ENCODE measurements at places on chromosomes 6 and 20.

DNA sequence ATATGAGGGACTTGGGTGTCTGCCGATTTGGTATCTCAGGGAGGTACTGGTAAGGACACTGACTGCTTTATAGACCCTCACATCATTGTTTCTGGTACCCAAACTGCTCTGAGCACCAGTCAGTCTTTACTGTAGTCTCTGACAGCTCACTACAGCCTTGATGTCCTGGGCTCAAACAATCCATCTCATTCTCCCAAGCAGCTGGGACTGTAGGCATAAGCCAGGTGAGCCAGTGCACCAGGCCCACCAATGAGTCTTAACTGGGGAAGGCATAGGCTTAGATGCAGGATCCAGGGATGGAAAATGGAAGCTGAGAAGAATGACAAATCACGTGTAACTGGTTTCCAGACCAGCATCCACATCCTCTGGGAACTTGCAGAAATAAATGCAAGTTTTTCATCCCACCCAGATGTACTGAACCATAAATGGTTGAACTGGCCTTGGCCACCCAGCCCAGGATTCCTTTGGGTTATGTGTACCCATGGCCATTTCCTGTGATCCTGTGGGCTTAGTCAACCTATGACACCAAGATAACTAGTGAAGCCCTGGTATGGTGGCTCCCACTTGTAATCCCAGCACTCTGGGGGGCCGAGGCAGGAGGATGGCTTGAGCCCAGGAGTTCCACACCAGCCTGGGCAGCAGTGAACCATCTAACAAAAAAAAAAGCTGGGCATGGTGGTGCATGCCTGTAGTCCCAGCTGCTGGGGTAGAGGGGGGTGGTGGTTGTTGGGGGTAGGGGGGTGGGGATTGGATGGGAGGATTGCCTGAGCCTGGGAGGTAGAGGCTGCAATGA is 5.8 kb downstream of the TUBB start:
- no peak for DNase-seq

DNA sequence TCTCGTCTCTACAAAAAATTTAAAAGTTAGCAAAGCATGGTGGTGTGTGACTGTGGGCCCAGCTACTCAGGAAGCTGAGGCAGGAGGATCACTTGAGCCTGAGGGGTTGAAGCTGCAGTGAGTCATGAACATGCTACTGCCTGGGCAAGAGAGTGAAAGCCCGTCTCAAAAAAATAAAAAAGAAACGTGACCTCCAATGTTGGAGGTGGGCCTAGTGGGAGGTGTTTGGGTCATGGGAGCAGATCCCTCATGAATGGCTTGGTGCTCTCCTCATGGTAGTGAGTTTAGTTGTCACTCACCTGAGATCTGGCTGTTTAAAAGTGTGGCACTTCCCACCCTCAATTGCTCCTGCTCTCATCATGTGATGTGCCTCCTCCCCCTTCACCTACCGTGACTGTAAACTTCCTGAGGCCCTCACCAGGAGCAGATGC is 24.3 kb downstream of the RBL1 start:
- no peak for DNase-seq

- no peak for DNase-seq
Measured at GRCh38 chr6:158777510-158777909, 41.7 kb downstream of the EZR start.

DNA sequence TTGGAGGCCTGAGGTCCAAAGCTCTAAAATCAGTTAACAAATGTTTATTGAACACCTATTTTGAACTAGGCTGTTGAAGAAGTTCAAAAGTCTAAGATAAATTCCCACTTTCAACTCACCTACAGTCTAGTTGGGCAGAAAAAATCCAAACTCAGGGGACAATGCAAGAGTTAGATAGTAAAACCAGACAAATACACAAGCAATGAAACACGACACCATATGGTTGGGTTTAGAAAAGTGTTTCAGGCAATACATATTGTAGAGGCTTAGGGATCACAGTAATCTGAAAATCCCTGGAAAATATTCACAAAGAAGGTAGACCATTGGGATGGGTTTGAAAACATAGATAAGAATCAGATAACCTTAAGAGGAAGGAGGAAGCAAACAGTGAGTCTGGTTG is 1.3 kb upstream of the CARMIL1 start:
- DNase-seq = no peak

DNA sequence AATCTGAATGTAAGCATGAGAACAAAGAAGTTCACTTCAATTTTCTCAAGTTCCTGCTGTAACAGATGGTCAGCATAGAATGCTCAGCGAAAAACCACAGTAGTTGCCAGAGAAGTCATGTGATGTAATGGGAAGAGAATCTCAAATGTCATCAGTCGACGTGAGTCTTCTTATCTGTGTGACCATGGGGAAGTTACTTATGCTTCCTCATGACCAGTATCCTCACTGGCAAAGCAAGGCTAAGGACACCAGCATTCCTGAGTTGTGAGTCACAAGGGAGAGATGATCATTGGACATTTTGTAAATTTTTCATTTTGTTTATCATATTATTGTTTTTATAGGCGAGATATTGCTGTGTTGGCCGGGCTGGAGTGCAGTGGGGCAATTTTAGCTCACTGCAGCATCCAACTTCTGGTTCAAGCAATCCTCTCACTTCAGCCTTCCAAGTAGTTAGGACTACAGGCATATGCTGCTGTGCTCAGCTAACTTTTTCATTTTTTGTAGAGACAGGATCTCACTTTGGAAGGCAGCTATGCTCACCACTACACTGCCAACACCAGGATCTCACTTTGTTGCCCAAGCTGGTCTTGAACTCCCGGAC is 21.9 kb downstream of the SGK1 start:
- DNase-seq = no peak

GRCh38 chr6:132004668-132005067 is 53.5 kb upstream of the CCN2 start:
- DNase-seq = no peak

DNA sequence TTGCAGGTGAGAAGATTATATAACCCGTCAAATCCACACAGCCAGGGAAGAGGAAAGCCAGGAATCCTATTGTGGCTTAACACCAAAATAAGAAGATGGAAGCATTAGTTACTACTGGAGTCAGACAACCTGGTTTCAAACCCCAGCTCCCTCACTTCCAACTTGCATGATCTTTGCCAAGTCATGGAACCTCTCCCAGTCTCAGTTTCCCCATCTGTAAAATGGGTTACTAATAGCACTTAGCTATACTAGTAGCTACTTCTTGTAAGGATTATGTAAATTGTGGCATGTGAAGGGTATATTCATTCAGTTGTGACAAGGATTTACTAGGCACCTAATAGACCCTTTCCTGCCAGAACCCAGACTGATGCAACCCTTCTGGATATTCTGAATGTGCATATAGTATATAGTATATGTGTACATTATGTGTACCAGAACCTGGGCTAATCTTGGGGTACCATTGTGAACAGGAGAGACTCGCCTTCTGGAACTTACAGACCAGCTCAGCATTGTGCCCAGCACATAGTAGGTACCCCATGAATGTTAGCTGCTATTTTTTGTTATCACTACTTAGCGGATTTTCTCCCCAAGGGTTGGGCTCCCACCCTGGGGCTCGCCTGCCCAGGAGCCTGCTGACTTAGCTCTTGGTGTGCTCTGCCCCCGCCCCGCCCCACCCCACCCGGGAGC is 50.3 kb downstream of the JPH2 start:
- no peak for DNase-seq

DNA sequence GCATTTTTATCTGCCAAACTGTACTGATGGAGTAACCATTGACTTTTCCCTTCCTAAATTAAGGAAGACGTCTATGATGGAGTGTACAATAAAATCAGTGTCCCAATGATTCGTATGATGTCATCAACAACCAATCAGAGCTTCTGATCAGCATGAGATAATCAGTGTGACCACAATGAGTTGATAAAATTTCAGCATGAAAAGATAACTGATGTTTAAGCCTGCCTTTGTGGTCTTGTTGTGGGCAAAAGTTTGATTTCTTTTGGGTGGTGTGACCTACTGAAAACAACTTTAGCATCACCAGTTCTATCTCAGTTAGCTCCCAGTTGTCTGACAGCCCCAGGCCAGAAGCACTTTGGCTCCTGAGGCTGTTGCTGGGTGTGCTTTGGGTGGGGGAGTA is 3.3 kb downstream of the PCIF1 start:
- DNase-seq = no peak

GRCh38 chr6:101232961-101233360 is 160.5 kb upstream of the GRIK2 start:
- DNase-seq = no peak

GRCh38 chr6:5905431-5906339 is 101.0 kb downstream of the NRN1 start:
- no peak for DNase-seq

GRCh38 chr6:119848696-119849095 is 499.1 kb upstream of the MAN1A1 start:
- no peak for DNase-seq

All from stimulated activated CD4-positive, alpha-beta T cell treated with anti-CD3 and anti-CD28 coated beads, Interleukin-1b, Interleukin-23, amount 100 ng/mL, for 1 hour (primary cell).